Cardiac fibroblast (primary cell): ENCODE measurements at places on chromosomes 4 and X.
A peak's percentile ranks its signal among the peaks of the same experiment; 100 is the strongest.

GRCh38 chr4:123110685-123111084 is 188.3 kb upstream of the NUDT6 start:
- DNase-seq: no peak

GRCh38 chrX:137792214-137792613 is 226.3 kb downstream of the ZIC3 start:
- DNase-seq: no peak

- no peak for DNase-seq
Observed at GRCh38 chr4:137676357-137676998, 144.2 kb upstream of the PCDH18 start.

DNA sequence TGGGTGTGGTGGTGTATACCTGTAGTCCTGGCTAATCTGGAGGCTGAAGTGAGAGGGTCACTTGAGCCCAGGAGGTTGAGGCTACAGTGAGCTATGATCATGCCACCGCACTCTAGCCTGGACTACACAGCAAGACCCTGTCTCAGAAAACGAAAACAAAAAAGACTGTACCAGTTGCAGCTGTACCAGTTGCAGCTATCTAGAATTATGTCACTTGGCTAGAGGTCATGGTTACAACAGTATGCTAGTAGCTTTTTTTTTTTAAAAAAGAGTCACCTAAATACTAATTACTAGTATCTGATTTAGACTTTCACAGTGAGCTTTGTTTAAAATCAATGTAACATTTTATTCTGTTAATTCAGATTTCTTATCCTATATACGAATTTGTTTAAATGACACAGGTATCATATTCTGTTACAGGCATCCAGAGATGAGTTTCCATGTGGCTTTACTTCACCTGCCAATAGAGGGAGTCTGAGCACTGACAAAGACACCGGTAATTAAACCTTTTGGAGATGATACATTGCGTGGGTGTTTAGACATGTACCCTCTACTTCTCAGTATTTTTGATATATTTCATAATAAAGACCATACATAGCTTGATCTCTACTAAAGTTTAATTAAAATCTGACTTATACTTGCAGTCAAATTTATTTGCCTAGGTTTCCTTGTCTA is 100.2 kb upstream of the IL13RA1 start:
- DNase-seq: peak; percentile 10

DNA sequence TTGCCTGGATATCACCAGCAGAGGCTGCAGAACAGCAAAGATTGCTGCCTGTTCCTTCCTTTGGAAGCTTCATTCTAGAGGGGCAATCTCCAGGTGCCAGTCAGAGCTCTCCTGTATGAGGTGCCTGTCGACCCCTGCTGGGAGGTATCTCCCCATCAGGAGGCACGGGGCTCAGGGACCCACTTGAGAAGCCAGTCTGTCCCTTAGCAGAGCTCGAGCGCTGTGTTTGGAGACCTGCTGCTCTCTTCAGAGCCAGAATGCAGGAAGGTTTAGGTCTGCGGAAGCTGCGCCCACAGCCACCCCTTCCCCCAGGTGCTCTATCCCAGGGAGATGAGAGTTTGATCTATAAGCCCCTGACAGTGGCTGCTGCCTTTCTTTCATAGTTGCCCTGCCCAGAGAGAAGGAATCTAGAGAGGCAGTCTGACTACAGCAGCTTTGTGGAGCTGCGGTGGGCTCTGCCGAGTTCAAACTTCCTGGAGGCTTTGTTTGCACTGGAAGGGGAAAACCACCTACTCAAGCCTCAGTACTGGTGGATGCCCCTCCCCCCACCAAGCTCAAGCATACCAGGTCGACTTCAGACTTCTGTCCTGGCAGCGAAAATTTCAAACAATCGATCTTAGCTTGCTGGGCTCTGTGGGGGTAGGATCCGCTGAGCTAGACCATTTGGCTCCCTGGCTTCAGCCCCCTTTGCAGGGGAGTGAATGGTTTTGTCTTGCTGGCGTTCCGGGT is 57.9 kb downstream of the DKK2 start:
- no peak for DNase-seq

DNA sequence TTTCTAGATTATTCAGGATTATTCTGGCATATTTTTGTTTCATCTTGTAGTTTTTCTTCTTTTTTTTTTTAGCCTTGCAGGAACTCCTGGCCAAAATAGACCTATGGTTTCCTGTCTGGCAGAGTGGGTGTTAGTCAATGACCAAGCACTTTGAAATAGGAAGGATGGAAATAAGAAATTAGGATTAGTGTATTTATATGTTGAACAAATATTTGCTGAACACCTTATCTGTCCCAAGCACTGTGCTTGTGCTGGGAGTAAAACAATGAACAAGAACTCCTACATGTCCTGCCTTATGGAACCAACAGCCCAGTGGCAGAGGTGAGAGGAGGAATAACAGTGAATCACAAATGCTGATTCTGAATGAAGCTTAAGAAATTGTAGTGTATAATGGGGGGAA is 4.5 kb downstream of the MMRN1 start:
- DNase-seq: no peak

DNA sequence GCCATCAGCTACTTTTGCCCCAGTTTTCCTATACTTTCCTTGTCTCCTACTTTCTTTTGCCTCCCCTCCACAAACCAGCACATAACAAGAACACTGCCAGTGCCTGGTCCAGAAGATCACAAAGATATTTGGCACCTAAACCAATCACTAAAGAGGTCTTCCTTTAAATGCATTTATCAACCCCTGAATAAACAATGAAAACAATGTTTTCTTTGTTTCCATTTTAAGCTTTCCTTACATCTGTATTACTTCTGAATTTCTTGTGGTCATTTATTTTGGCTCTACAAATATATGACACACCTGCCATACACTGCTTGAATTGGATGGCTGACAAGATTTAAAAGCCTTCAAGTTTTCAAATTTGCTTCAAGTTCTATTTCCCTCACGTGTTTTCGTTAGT is 43.9 kb downstream of the MBNL3 start:
- DNase-seq: no peak

DNA sequence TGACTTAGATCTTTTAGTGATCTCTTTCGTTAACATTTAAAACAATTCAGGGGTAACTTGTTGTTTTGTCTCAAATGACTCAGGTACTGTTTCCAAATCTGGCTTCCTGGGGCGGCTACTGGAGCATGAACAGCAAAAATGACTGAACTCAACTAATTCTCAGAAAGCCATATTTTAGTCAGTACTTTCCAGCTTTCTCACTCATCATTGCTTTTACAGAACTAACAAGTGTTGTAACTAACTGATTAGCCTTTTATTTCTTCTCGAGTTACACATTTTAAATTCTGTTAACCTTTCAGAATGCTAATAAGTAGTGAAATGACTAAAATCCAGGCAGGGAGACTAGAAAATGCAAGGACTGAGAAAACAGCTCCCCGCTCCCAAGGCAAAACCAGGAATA is 55.3 kb downstream of the JADE3 start:
- no peak for DNase-seq

DNA sequence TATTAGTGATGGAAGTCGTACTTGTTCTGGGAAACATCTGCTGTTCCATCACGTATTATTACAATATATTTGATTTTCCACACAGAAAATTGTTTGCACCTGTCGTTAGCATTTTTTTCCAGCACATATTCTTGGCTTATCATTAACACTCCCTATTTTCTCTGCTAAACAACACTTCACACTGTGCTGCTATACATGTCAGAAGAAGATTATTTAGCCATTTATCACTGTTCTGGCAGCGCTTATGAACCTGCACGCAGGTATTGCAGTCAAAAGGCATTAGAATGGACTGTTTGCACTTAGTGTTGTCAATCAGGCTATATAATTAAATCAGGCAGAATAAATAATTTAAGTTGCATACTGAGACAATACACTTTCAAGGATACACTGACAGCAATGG is 218.6 kb downstream of the CHM start:
- no peak for DNase-seq

GRCh38 chr4:39279416-39279815 is 86.7 kb downstream of the RFC1 start:
- no peak for DNase-seq

DNA sequence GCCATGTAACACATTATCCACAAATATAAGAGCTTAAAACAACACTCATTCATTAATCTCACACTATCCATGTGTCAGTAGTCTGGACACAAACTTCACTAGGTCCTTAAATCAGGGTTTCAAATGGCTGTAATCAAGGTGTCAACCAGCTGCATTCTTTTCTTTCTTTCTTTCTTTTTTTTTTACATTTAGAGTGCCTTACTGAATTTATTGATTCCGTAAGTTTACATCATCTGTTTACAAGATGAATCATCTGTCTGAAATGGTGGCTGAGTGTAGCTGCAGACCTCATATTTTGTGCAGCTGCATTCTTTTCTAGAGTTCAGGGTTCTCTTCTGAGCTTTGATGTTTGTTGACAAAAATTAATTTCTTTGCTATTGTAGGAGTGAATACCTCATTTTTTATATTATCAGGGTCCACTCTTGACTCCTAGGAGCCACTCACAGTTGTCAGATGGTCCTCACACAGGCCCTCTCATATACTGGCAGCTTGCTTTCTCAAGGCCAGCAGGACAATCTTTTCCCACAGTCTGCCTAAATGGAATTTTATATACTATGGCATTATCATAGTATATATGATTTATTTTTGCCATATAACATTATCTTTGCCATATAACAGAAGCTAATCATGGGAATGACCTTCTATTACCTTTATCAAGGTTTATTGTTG is 37.8 kb downstream of the SPOCK3 start:
- DNase-seq: peak; percentile 31

DNA sequence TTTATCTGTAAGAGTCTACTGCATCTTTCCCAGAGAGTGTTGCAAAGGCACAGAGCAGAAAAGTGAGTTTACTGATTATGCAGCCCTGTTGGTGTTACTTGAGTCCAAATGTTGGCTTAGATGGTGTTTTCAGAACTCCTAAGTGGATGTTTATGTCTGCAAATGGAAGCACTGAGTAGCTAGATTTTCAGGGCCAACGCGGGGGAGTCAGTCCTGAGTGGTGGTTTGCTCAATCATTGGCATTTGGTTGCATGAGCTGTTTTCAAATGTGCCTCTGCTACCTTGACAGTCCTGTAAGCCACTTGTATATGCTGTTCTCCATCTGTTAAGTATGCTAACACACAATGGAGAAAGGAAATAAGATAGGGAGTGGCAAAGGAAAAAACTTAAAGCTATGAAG is 45.4 kb downstream of the MAMLD1 start:
- DNase-seq: no peak

GRCh38 chrX:113644426-113644825 is 803.8 kb upstream of the AMOT start:
- DNase-seq: peak; percentile 28

DNA sequence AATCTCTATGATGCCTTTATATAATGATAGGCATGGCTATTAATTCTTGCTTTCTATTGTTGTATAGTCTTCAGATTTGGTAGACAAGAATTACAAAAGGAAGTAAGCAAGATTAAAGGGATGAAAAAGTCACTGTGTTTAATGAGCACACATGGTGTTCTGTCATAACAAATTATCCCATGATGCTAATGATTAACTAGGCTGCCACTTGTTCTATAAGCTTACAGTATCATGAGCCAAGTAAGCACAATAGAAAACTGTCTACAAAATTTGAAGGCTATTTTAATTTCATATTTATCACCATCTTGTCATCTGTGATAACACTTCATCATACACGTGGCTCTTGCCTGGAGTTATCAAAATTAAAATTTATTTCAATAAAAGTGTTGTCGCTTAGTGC is 466.7 kb downstream of the GASK1B start:
- DNase-seq: no peak

DNA sequence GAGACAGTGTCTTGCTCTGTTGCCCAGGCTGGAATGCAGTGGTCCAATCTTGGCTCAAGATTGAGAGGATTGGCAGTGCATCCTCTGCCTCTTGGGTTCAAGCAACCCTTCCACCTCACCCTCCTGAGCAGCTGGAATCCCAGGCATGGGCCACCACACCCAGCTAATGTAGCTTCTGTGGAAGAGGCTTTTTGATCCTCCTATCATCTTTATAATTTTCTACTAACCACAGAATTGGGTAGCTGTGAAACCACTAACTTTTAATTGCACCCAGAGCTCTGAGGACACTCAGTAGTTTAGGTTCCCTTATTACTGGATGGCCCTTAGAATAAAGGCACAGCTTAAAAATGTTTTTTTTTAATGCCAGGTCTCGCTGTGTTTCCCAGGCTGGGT is 8.9 kb upstream of the AGA start:
- DNase-seq: no peak

DNA sequence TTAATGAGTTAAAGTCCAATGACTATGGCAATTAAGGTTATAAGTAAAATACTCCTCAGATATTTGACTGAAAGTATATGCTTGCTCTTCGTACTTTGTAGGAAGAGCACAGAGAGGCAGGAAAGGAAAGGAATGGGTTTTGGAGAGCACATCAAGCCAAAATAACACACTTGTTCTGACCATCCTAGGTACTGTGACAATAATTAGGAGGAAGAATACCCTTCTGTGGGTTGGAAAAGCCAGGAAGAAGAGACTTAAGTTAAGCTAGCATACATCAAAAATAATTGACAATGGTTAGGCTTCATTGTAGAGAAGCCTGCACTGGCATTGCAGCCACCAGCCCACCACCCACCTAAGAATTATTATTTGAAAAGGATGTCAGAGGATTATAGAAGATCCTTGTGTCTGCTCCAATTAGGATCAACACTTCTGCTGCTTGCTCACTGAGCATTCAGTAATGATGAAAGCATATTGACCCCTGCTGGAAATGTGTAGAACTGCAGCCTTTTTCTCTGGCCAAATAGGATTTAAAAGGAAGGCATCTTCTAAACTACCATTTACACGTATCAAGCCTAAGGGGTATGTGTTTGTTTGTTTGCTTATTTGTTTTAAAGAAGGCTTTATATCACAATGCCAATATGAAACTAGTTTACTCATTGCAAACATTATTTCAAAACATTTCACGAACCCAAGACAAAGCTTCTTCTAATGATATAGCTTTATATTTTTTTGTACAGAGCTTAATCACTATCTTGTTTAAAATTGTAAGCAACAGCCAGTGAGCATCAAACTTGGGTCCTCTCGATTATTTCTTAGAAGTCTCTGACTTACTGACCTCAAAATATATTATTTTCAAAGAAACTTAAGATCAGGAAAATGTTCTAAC is 286.2 kb upstream of the TET2 start:
- DNase-seq: peak; percentile 79

GRCh38 chrX:44997888-44998287 is 124.9 kb downstream of the KDM6A start:
- DNase-seq: no peak

GRCh38 chr4:86401826-86402225 is 42.0 kb upstream of the MAPK10 start:
- DNase-seq: no peak

DNA sequence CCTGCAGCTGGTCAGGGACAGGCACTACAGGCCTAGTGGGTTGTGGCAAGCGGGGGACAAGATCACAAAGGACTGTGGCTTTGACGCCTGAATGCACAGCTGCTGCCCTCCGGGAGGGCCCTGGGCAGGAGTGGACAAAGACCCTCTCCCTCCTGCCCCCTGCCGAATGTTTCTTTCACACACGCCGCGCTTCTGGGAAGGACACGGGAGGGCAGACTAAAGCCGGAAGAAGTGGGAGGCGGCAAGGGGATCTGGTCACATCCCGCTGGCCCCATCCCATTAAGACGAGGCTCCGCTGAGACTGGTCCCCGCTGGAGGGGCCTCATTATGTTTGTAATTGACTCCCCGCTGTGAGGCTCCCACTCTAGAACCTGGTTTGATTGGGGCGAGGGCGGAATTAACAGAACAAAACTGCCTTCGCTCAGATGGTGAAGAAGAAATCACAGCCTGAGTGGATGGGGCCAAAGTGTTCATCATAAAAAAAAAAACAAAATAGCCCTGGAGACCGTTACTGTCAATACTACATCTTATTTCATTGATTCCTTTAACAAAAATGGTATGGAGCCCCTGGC is 37.8 kb upstream of the PSAPL1 start:
- DNase-seq: no peak

- DNase-seq: no peak
Observed at GRCh38 chr4:168761066-168761465, 249.0 kb downstream of the CBR4 start.
